Amniotic stem cell (primary cell): ENCODE measurements at places on chromosomes 11 and 22.

- DNase-seq: no peak
These were observed 4.7 kb downstream of the PYGM start for GRCh38 chr11:64754919-64755662.

- DNase-seq: no peak
These were observed 1.9 kb upstream of the EMID1 start for GRCh38 chr22:29203488-29204454.

DNA sequence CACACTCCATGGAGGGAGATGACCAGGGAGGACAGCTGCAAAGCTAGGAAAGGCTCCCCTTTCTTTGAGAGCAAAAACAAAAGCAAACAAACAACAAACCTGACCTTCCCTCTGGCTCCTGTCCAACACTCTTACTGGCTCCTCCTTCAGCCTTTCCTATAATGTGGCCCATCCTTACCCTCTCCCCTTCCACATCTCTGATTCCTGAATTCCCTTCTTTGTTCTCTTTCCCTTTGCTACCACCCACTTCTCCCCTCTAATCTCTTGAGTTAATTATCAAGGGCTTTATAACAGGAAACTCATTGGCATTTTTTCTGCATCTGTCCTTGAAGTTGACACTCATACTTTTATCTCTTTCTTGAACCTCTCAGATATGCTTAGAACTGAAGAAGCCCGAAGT lies 56.3 kb downstream of the ZNF280B start:
- no peak for DNase-seq

DNA sequence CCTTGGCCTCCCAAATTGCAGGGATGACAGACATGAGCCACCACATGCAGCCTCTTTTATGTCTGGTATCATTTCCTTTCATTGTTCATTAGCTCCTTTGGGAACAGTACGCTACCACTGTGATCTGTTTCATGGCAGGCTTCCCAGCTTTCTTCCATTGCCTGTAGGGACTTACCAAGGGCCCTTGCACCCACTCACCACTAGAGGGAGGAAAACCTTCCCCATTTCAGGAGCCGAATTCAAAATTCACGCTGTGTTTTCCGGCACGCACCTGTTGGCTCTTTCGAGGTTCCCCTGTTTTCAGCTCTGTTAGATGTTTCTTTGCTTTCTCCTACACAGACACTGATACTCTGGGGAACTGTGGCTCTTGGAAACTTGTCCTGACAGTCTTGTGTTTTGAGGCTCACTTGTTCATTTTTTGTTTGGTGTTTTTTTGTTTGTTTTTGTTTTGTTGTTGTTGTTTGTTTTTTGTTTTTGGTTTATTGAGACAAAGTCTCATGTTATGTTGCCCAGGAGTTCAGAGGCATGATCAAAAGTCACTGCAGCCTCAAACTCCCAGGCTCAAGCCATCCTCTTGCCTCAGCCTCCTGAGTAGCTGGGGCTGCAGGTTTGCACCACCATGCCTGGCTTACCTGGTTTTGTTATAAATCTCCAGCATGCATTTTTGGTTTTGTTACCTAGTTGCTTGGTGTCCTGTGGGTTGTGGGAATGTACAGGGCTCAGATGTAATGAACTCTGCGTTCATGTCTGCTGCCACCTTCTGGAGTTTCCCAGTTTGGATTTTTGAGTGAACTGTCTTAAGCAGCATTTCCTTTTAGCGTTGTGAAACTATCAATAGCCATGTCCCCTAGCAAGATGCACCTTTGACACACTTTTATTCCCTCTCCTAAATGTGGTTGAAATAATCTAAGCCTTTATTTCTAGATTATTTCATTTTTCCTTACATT lies 2.3 kb downstream of the KRTAP5-11 start:
- DNase-seq: peak; percentile 8

DNA sequence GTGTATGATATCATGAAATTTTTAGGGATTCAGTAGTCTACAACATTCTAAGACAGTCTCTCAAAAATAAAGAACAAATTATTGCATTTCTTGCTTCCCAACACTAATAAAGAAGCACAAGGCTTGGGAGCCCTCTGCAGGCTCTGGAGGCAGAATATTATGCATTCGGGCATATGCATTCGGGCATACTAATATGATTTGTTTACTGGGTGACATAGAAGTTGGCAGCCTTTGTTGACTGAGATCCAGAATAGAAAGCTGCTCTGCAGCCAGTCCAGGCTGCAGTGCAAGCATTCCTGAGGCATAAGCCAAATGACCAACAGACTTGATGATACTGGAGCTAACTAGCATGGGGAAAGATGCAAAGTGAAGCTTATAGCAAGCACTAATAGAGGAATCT lies 945.5 kb downstream of the OPCML start:
- no peak for DNase-seq

GRCh38 chr11:47848700-47849155 lies 578 bp upstream of the NUP160 start:
- no peak for DNase-seq

- DNase-seq: peak; percentile 60
These were observed 8.6 kb downstream of the HSCB start for GRCh38 chr22:28750471-28750881.

DNA sequence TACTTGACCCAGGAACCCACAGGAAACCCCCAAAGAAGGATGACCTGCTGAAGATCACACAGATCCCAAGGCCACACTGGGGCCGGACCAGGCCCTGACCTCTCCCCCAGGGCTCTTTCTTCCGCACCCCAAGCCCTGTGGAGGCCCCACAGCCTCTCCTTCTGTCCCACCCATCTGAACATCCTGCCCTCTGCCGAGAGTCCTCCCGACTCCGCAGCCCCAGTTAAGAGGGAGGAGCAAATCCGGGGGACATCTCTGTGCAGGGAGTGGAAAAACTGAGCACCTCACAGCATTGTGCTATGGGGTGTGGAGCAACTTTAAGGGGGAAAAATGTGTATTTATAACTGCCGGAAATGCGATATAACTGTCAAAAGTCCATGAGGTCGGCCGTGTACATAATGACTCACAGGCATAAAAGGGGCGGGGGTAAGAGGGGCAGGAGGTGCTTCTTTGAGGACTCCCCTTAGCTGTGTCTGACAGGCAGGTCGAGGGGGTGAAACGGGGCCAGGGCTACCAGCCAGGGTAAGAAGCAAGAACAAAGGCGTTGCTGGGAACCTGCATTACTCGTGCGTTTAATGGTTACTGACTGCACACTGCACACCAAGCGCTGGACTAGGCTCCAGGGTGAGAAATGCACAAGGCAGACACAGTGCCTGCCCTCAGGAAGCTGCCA lies 57.2 kb downstream of the WNT11 start:
- no peak for DNase-seq

- peak; percentile 88 for DNase-seq
These were observed 59.5 kb upstream of the PRSS23 start for GRCh38 chr11:86740628-86741483.

- DNase-seq: no peak
These were observed 25.3 kb upstream of the SESN3 start for GRCh38 chr11:95256321-95256779.

DNA sequence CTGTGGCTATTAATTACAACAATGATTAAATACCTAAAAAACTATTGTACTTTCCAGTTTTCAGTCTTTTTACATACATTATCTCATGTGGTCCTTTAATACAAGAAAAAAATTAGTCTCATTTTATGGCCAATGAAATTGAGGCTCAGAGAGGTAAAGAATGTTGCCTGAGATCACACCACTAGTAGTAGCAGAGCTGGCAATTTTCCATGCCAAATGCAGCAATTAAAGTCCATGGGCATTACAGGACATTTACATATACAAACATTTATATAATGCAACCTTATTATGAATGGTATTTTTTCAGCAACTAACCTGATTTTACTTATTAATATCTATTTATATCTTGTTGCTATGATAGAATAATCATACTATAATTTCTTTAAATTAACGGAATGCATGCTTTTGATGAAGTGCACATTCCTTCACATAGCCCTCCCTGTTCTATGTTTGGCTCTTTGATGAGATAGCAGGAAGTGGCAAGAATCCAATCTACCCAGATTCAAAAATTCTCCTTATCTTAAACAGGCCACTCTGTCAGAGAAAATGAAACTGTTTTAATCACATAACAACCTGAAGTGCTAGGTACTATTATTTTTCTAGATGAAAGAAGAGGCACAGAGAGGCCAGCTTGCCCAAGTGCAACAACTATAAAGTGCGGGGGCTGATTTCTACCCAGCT lies 120.9 kb upstream of the LDLRAD3 start:
- DNase-seq: no peak

DNA sequence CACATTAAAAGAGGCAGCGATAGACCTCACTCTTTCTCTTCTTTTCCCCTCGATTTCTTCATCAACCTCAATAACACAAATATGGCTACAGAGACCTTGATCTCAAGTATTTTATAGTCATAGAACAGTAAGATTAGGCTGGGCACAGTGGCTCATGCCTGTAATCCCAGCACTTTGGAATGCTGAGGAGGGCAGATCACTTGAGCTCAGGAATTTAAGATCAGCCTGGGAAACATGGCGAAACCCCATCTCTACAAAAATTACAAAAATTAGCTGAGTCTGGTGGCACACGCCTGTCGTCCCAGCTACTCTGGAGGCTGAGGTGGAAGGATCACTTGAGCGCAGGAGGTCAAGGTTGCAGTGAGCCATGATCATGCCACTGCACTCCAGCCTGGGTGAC lies 14.6 kb downstream of the SLN start:
- DNase-seq: no peak

GRCh38 chr11:120135838-120136237 lies 2.1 kb downstream of the TRIM29 start:
- no peak for DNase-seq

DNA sequence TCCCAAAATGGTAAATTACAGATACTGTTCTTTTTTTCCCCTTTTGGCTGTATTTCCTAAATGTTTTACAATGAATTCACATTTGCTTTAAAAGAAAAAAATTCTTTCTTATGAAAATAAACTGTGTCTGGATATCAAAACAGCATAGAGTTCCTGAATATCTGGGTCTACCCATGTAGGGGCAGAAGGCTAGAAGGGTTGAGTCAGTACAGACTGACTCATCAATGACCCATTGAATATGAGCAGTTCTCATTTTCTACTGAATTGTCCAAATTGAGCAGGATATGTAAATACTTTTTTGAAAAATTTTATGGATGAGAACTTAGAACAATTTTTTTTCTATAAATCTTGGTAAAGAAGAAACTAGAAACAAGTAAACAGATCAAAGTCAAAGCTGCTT lies 16.3 kb upstream of the C11orf87 start:
- no peak for DNase-seq

GRCh38 chr11:113831314-113831713 lies 44.1 kb downstream of the USP28 start:
- DNase-seq: no peak

DNA sequence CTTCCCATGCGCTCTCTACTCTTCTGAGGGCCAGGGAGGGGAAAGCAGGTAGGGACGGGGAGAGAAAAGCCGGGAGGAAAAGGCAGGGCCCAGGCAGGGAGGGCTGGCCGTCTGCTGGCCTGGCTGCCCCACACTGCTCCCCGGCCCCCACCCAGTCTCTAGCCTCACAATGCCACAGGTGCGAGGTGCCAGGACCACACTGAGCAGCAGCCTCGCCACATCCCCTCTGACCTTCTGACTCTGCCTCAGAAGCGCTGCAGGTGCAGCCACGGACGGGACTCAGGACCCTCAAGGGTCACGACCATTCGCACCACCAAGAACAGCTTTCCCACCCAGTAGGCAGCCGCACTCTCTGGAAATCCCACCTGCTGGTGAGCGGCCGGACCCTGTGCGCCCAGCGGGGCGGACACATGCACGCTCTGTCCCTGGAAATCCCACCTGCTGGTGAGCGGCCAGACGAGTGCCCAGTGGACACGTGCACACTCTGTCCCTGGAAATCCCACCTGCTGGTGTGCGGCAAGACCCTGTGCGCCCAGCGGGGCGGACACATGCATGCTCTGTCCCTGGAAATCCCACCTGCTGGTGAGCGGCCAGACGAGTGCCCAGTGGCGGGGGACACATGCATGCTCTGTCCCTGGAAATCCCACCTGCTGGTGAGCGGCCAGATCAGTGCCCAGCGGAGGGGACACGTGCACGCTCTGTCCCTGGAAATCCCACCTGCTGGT lies 20.1 kb downstream of the TOLLIP start:
- no peak for DNase-seq

DNA sequence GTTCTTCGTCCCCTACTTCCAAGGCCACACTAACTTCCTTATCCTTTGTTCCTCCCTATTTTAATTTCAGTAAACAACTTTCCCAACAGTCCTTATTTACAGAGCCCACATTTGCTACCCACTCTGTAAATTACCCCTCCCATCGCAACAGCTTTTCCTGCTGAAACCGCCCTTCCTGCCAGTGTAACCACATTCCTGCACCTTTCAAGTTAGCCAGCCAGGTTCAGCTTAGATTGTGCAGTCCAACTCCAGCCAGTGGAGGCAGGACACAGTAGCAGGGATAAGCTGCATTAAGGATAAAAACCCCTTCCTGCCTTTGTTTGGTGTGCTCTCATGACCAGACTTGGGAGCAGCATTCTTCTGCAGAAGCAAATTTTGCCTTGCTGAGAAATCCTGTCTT lies 768.3 kb upstream of the ARHGAP42 start:
- no peak for DNase-seq

- no peak for DNase-seq
These were observed 21.1 kb downstream of the MPPED1 start for GRCh38 chr22:43432883-43433415.

- DNase-seq: no peak
These were observed 423.5 kb upstream of the B3GAT1 start for GRCh38 chr11:134835561-134835960.

DNA sequence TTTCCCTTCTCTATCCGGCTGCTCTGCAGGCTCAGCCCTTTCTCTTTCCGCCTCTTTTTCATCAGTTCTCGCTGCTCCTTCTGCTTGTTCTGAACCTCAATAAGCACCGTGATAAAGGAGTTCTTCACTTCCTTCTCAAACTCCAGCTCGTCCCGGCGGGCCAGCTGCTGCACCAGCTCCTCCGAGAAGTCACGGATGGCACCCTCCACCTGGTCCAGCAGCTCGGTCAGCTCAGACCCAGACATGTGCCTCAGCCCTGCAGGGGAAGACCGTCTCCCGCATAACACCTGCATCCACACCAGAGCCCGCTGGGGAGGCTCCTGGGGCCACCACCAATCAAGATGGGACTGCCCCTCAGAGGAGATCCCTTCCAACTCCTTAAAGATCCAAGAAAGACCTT lies 40.2 kb downstream of the FEZ1 start:
- DNase-seq: no peak

GRCh38 chr11:72719551-72719950 lies 32.7 kb downstream of the ARAP1 start:
- no peak for DNase-seq

- DNase-seq: no peak
These were observed 153.9 kb downstream of the NAV2 start for GRCh38 chr11:19866521-19866920.

GRCh38 chr11:44833221-44833876 lies 106.6 kb downstream of the TSPAN18 start:
- DNase-seq: no peak

GRCh38 chr11:69364921-69365320 lies 71.0 kb downstream of the MYEOV start:
- no peak for DNase-seq
